Glutamatergic neuron (in vitro differentiated cells): ENCODE measurements at places on chromosomes 4 and X. TPM values are rescaled to one million over a fixed set of nuclear protein-coding genes. Genes with fewer than 3 reads are reported as not detected.

DNA sequence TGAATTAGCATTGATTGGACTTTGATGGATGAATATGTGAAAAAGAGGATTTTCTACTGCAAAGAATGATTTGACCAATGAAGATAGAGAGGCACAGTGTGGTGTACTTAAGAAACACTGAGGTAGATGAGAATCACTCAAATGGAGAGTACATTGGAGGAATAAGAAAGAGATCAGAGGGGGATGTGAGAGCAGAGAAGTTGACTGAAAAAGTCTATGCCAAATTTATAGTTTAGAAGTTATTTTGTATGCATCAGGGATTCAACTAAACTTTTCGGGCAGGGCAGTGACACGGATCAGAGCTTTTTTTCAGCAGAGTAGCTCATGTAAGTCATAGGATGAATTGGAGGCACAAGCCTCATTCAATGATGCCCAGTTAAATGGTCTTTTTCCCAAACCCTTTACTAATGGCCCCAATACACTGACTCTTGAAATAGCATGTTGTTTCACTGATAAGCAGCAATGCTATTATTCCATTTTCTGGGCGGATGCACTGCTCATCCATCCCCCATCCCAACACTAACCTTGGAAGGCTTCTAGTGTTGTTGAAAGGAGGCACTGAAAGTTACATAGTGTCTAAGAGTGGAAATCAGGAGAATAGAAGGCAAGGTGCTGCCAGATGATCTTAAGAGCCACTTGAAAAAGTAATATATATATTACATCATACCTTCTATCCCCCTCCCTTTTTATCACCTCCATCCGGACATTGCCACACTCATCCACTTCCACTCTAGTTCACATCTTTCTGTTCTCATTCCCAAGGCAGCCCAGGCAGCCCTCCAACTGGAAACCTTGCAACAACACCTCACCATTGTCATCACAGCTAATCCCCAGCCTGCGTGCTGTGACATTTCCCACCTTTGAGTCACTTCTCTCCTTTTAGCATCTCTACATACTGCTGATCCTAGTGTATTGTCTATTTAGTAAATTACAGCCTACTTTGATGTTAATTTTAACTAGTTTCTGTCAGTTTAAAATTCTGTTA lies 46.1 kb downstream of the ARHGAP24 start:
- no peaks in the 10 kb centered on the region for H3K36me3 ChIP-seq
- H3K27ac ChIP-seq = no peak overlapping the region
- no peak for DNase-seq
- no peaks in the 10 kb centered on the region for H3K4me1 ChIP-seq
- H3K4me3 ChIP-seq = no peak overlapping the region
- peaks cover 2% of the 10 kb centered on the region for H3K27me3 ChIP-seq

- H3K36me3 ChIP-seq = peaks cover 32% of the 10 kb centered on the region
- H3K4me1 ChIP-seq = peaks cover 2% of the 10 kb centered on the region
- peaks cover 9% of the 10 kb centered on the region for H3K27me3 ChIP-seq
- H3K4me3 ChIP-seq = peak overlapping the region; percentile 99
- DNase-seq = no peak
- H3K27ac ChIP-seq = peak overlapping the region; percentile 92
Measured at GRCh38 chr4:498328-498904, 540 bp downstream of the ZNF721 start.

- H3K27ac ChIP-seq = no peak overlapping the region
- peaks cover 3% of the 10 kb centered on the region for H3K27me3 ChIP-seq
- no peak for DNase-seq
- no peaks in the 10 kb centered on the region for H3K4me1 ChIP-seq
- peaks cover 18% of the 10 kb centered on the region for H3K36me3 ChIP-seq
Measured at GRCh38 chr4:58360354-58361133, 1250.4 kb upstream of the IGFBP7 start.

GRCh38 chr4:17758485-17758884 lies 22.9 kb downstream of the FAM184B start:
- peaks cover 13% of the 10 kb centered on the region for H3K4me1 ChIP-seq
- DNase-seq = peak; percentile 28
- H3K27me3 ChIP-seq = peaks cover 2% of the 10 kb centered on the region
- H3K27ac ChIP-seq = peak overlapping the region; percentile 82

GRCh38 chr4:7144374-7145290 lies 47.7 kb upstream of the SORCS2 start:
- no peaks in the 10 kb centered on the region for H3K36me3 ChIP-seq
- no peak overlapping the region for H3K27ac ChIP-seq
- H3K27me3 ChIP-seq = peaks cover 2% of the 10 kb centered on the region
- H3K4me1 ChIP-seq = peaks cover 5% of the 10 kb centered on the region

GRCh38 chrX:24014388-24015018 lies 12.5 kb downstream of the KLHL15 start:
- no peaks in the 10 kb centered on the region for H3K36me3 ChIP-seq
- H3K27me3 ChIP-seq = peaks cover 2% of the 10 kb centered on the region
- H3K4me1 ChIP-seq = no peaks in the 10 kb centered on the region
- no peak for DNase-seq
- H3K27ac ChIP-seq = no peak overlapping the region

DNA sequence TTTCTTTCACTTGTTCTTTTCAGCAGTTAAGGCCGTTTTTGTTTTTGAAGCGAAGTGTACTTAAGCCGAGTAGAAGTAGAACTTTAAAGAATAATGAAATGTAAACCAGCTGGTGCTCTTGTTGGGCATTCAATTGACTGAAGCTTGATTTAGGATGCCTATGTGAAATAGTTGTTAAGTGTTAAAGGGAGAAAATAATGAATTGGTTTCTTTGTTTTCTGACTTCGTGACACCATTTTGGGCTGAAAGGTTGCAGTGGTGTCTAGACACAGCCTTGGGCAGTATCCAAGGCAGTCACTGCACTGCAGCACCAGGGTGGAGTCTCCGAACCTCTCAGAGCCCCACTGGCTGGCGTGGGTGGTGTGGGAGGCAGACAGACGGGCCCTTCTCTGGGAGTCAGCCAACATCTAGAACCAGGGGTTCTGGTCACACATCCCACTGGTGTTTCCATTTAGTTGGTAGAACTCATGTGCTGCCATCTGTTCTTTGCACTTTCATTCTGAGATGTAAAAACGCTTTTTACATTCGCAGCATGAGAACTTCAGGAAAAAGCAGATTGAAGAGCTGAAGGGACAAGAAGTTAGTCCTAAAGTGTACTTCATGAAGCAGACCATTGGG lies 3.5 kb downstream of the UCHL1 start:
- peak overlapping the region; percentile 52 for H3K4me3 ChIP-seq
- no peak for DNase-seq
- H3K27me3 ChIP-seq = peaks cover 10% of the 10 kb centered on the region
- H3K27ac ChIP-seq = no peak overlapping the region

- DNase-seq = no peak
- no peak overlapping the region for H3K4me3 ChIP-seq
- H3K36me3 ChIP-seq = no peaks in the 10 kb centered on the region
- no peak overlapping the region for H3K27ac ChIP-seq
- H3K27me3 ChIP-seq = peaks cover 9% of the 10 kb centered on the region
- peaks cover 11% of the 10 kb centered on the region for H3K4me1 ChIP-seq
Measured at GRCh38 chr4:7330811-7331681, 103.7 kb downstream of the PSAPL1 start.

DNA sequence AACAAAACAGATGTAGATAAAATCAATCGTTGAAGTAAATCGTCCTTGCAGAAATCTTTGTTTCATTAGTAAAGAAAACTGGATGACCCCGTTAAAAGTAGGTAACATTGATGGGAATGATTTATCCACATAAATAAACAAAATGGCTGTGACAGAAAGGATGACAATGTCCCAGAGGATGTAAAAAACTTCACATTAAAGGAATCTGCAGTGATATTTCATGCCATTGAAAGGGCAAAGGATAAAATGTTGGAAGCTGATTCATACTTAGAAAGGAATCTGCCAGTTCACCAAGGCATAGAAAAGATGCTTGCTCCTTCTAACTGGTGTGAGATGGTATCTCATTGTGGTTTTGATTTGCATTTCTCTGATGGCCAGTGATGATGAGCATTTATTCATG lies 24.2 kb upstream of the EPGN start:
- H3K4me3 ChIP-seq = no peak overlapping the region
- H3K4me1 ChIP-seq = no peaks in the 10 kb centered on the region
- DNase-seq = no peak
- H3K27ac ChIP-seq = no peak overlapping the region
- H3K36me3 ChIP-seq = no peaks in the 10 kb centered on the region

GRCh38 chrX:3263681-3264126 lies 82.7 kb downstream of the MXRA5 start:
- peaks cover 4% of the 10 kb centered on the region for H3K36me3 ChIP-seq
- no peaks in the 10 kb centered on the region for H3K4me1 ChIP-seq
- no peak overlapping the region for H3K4me3 ChIP-seq
- H3K27ac ChIP-seq = no peak overlapping the region

DNA sequence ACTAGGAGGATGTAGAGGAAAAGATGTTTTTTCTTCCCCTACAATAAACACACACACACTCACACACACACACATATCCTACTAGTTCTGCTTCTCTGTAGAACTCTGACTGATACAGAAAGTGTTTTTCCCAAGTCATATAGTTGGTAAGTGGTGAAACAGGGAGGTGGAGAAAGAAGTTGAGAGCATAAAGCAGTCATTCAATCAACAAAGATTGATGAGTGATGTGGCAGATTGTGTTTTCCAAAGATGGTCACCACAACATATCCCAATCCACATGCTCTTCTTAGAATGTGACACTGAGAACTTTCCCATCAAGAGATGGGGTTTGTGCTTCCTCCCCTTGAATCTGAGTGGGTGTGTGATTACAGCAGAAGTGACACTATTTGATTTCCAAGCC lies 123.4 kb upstream of the ATP6AP2 start:
- no peak for DNase-seq
- H3K27ac ChIP-seq = no peak overlapping the region
- no peak overlapping the region for H3K4me3 ChIP-seq
- H3K4me1 ChIP-seq = peaks cover 2% of the 10 kb centered on the region

GRCh38 chr4:56195025-56195424 lies 192.3 kb downstream of the AASDH start:
- peaks cover 8% of the 10 kb centered on the region for H3K36me3 ChIP-seq
- peaks cover 14% of the 10 kb centered on the region for H3K4me1 ChIP-seq
- H3K27ac ChIP-seq = no peak overlapping the region
- DNase-seq = no peak

- DNase-seq = no peak
- H3K4me3 ChIP-seq = no peak overlapping the region
- H3K4me1 ChIP-seq = no peaks in the 10 kb centered on the region
- H3K36me3 ChIP-seq = no peaks in the 10 kb centered on the region
- no peak overlapping the region for H3K27ac ChIP-seq
Measured at GRCh38 chr4:10184041-10184440, 67.4 kb upstream of the WDR1 start.

DNA sequence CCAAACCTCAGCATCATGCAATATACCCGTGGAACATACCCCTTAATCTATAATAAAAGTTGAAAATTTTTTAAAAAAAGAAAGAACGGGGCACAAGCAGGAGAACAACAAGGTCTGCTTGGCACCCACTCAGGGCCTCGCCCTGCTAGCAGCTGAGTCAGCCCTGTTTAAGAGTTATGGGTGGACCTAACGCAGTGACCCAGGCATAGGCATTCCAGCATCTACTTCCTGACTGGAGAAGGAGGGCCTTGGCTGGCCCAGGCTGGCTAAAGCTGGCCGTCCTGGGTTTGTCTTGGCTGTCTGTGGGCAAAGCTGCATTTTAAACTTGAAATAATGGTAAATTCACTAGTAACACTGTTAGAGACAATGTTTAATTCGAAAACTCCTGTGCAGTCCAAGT lies 236.7 kb upstream of the PGRMC2 start:
- no peak overlapping the region for H3K4me3 ChIP-seq
- H3K27ac ChIP-seq = no peak overlapping the region
- H3K4me1 ChIP-seq = peaks cover 8% of the 10 kb centered on the region
- H3K27me3 ChIP-seq = no peaks in the 10 kb centered on the region
- no peak for DNase-seq
- H3K36me3 ChIP-seq = no peaks in the 10 kb centered on the region

The LPAR4 gene
- total RNA-seq = 3.2 TPM

The RAP1GDS1 gene
- 121 TPM for total RNA-seq

The DGAT2L6 gene
- not detected for total RNA-seq

The ADAMTS3 gene
- 0.10 TPM for total RNA-seq

The TMSB15B gene
- total RNA-seq = 68.6 TPM
